Liver (tissue), 10 donors: ENCODE measurements at places on chromosomes 4 and X.
A peak's percentile ranks its signal among the peaks of the same experiment; 100 is the strongest.

DNA sequence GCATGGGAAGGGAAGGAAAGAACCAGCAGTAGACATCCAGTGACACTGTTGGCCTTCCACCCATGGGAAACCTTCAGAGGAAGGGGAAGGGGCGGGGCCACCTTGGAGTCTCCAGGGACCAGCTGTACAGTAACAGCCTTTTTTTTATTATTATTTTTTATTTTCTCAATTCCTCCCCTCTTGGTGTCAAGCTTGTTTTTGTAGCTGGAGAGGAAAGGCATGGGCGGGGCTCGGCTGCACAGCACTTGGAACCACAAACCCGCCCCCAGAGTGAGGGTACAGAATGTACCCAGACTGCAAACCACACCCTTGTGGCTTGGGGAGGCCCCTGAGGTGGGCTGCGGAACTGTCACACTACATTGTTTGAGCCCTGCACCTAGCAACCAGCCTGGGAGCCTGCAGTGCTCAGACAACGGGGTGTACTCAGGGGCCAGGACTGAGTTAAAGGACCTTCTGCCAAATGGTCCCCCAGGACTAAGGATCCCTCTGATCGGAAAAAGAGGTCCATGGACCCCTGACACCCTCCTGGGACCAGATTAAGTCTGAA lies 45.7 kb downstream of the PRPS1 start:
- H3K27me3 ChIP-seq = no peaks in the 10 kb centered on the region
- H3K27ac ChIP-seq = peak overlapping the region; percentile 77
- H3K36me3 ChIP-seq = no peaks in the 10 kb centered on the region
- H3K4me3 ChIP-seq = no peak overlapping the region

DNA sequence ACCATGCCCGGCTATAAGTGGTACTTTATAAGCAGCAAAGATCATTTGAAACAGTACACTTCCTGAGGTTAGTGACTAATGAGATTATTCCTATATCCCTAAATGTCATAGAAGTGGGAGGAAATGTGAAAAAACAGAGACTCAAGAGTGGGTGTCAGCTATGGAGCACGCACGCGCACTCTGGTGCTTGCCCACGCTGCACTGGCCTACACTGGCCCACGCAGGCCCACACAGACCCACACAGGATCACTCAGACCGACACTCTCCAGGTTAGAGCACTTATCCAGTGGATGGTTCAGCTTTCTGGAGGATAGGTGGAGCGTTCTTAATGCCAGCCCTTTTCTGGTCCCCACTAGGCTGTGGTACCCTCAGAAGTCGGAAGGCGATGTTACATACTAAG lies 78.5 kb downstream of the IL1RAPL1 start:
- H3K36me3 ChIP-seq = no peaks in the 10 kb centered on the region
- no peaks in the 10 kb centered on the region for H3K4me1 ChIP-seq
- no peak overlapping the region for H3K4me3 ChIP-seq
- no peak for DNase-seq

GRCh38 chr4:66577922-66578321 lies 907.6 kb upstream of the EPHA5 start:
- no peaks in the 10 kb centered on the region for H3K27me3 ChIP-seq
- no peaks in the 10 kb centered on the region for H3K4me1 ChIP-seq
- DNase-seq = no peak
- H3K36me3 ChIP-seq = no peaks in the 10 kb centered on the region
- H3K27ac ChIP-seq = no peak overlapping the region

DNA sequence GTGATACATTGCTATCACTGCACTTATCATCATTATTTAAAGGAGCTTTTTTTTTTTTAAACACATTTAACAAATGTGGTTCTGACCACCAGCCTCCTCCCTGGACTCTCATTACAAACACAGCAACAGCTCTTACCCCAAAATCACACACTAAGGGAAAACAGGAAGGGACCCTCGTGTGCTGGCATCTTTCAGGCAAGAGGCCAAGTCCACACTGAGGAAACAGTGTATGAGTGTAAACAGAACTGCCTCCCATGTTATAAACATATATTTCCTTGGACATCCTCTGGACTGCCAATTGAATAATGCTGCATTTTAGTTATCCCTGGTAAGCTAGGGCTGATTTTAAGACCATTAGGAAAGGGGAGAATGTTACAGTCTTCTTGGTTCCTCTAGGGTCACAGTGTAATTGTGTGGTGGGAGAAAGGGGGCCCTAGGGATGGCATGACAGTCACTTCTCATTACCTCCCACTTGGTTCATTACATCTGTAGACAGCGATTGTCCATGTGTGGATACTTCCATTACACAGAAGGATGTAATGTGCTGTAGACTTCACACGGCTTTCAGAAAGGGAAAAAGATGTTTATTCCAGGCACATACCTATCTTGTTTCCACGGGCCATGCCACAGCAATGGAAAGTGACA lies 244.6 kb upstream of the TET2 start:
- H3K4me1 ChIP-seq = peaks cover 23% of the 10 kb centered on the region
- no peak overlapping the region for H3K27ac ChIP-seq
- H3K36me3 ChIP-seq = no peaks in the 10 kb centered on the region
- no peaks in the 10 kb centered on the region for H3K27me3 ChIP-seq
- no peak overlapping the region for H3K4me3 ChIP-seq

DNA sequence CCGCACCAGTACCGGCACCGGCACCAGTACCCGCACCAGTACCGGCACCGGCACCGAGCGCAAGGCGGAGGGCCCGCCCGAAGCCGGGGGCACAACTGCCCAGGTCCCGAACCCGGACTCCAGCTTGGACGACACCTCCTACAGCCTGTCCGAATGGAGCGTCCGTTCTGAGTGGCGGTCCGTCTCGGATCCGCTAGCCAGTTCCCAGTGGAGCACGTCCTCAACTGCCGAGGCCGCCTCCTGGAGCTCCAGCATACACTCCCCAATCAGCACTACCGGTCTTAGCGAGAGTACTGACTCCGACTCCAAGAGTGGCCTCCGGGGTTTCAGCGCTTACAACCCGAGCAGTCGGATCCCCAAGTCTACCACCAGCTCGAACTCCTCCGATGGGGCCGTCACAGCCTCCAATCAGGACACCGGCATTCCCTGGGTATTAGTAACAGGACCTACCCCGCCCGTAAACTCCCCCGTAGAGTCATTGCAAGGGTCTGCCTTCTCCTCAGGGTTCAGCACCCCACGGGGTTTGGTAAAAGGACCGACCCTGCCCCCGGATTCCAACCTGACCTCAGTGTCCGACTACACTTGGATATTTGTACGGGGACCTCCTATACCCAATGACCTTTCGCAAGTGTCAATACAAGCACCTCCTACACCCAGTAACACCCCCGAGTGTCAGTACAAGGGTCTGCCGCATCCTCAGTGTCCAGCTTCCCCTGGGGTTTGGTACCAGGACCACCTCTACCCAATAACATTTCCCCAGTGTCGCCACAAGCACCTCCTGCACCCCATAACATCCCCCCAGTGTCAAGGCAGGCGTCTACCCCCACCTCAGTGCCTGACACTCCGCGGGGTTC lies 721 bp upstream of the MAOA start:
- peaks cover 12% of the 10 kb centered on the region for H3K4me1 ChIP-seq
- H3K36me3 ChIP-seq = no peaks in the 10 kb centered on the region
- peak overlapping the region; percentile 84 for H3K27ac ChIP-seq
- peak overlapping the region; percentile 76 for H3K4me3 ChIP-seq

DNA sequence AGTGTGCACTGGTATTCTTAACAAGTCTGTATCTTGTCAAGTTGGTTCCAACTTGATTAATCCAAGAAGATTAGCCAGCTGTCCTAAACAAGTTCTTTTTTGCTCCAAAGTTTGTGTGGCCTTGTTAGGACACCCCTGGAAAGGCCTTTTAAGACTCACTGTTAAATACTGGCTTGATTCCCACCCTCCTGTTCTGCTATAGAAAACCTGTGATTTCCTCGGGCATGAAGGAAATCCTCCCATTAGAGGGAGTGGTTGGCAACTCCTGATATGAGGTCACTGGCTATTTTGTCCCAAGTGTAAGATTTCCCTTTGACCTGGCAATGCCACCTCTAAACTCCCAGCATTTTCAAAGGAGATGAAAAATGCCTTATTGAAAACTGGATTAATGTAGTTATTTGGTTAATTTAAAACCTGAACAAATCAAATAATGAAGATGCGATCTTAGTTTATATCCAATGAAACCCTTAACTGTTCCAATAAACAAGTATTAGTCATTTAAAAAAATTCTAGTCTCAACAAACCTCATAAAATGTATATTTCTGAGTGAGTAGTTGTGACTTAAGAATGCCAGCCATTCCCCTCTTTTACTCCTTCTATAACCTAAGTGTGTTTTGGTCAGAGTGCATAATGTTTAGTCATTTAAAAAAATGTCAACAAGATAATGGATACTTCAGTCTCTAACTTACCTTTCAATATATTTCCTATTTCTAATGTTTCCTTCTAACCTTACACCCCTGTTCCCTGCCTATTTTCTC lies 94.4 kb downstream of the NPNT start:
- no peaks in the 10 kb centered on the region for H3K27me3 ChIP-seq
- no peaks in the 10 kb centered on the region for H3K4me1 ChIP-seq
- no peak overlapping the region for H3K4me3 ChIP-seq
- H3K27ac ChIP-seq = no peak overlapping the region
- H3K36me3 ChIP-seq = no peaks in the 10 kb centered on the region
- DNase-seq = no peak

- H3K4me3 ChIP-seq = peak within 1 kb of the TSS; percentile 75
- DNase-seq = no peak
- H3K36me3 ChIP-seq = peaks cover 31% of the 10 kb centered on the region
- H3K27ac ChIP-seq = peak within 1 kb of the TSS; percentile 100
- H3K4me1 ChIP-seq = no peaks in the 10 kb centered on the region
Measured at GRCh38 chr4:185396724-185397385, at the start of gene ANKRD37. ANKRD37 (plus strand) TSS chr4:185396841; CDS start chr4:185396924, 83 bp downstream.
